ENCODE measurements at places on chromosomes 7 and 10. TPM values are rescaled to one million over a fixed set of nuclear protein-coding genes. Genes with fewer than 3 reads are reported as not detected.
A peak's percentile ranks its signal among the peaks of the same experiment; 100 is the strongest.

- DNase-seq = peak; percentile 30
Measured at GRCh38 chr10:104417637-104418292, 64.1 kb downstream of the CFAP58 start.

DNA sequence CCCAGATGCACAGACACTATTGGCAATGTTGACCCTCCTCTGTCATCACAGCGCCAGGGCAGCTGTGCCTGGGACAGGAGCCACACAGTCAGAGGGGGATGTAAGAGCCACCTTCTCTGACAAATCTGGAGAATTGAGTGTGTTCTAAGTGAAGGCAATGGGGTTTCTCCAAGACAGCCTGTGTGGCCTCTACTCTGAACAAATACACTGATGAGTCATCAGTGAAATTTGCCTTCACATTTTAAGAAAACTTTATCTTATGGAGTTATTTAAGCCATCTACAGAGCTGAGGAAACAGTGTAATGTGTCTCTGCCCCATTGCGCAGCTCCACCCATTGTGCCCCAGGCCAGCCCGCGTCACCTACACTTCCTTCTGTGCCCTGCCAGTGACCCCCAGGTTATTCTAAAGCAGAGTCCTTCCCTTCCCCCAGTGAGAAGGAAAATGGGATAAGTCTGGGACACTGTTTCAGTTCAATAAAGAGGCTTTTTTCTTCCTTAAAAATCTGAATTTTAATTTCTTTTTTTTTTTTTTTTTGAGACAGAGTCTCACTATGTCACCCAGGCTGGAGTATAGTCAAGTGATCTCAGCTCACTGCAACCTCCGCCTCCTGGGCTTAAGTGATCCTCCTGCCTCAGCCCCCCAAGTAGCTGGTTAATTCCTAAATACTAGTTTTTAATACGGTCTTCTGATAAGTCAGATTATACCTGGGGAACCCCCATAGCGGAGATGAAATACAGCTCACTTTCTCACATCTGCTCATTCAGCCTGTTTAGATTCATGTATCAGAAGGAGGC lies 21.8 kb downstream of the AKR1E2 start:
- no peak for DNase-seq

- DNase-seq = no peak
Measured at GRCh38 chr7:77455321-77455720, 39.2 kb upstream of the GSAP start.

DNA sequence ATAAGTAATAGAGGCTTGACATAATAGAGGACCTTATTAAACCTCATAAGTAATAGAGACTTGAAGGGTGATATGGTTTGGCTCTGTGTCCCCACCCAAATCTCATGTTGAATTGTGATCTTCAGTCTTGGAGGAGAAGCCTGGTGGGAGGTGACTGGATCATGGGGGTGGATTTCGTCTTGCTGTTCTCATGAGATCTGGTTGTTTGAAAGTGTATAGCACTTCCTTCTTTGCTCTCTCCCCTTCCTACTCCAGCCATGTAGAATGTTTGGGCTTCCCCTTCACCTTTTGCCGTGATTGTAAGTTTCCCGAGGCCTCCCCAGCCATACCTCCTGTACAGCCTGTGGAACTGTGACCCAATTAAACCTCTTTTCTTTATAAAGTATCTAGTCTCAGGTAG lies 8.6 kb downstream of the KIFBP start:
- no peak for DNase-seq

DNA sequence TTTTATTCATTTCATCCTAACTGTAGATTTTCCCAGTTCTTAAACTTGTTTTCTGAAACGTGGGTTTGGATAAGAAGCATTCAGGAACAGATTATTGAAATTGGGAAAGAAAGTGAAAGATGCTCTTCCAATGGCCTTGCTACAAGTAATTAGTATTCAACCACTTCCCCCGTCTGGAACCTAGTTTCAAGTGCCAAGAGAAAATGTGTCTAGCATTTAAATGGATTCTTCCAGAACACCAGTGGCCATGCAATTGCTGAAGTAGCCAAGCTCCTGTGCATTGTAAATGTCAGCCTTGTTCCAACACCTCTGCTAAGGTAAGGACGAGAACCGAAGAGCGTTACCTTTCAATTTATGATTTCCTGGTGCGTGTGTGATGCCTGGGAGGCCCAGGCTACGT lies 68.2 kb downstream of the PFKFB3 start:
- no peak for DNase-seq

GRCh38 chr7:4803397-4804241 lies 28.2 kb downstream of the AP5Z1 start:
- no peak for DNase-seq

The DEPP1 gene
- 72.9 TPM for total RNA-seq

Measured in stomach (tissue), 19 donors.